ENCODE measurements at places on chromosomes 3 and 15.

DNA sequence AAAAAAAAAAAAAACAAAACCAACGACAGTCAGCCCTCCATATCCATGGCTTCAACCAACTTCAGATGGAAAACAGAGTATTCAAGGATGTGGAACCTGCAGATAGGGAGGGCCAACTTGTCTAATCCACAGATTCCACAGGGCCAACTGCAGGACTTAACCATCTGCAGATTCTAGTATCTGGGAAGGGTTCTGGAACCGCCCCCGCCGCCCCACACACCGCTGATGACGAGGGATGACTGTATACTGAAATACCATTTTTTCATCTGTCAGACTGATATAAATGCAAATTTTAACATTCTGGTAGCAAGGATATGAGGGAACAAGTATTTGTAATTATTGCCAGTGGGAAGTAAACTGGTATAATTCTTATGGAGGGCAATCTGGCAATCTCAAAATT lies 29.5 kb downstream of the ADPGK start:
- DNase-seq: no peak

- peak; percentile 95 for DNase-seq
Observed at GRCh38 chr3:172082269-172082668, 42.9 kb downstream of the FNDC3B start.

GRCh38 chr3:72748659-72749058 lies 99.6 kb downstream of the SHQ1 start:
- DNase-seq: no peak

- DNase-seq: peak; percentile 79
Observed at GRCh38 chr3:32399030-32399620, 7.5 kb downstream of the CMTM7 start.

All from cardiac fibroblast (primary cell).